CD4-positive, alpha-beta T cell (primary cell): ENCODE measurements at places on chromosomes 4 and X.
A peak's percentile ranks its signal among the peaks of the same experiment; 100 is the strongest.

- no peak for DNase-seq
These were observed 74.9 kb upstream of the MAOA start for GRCh38 chrX:43581167-43581566.

DNA sequence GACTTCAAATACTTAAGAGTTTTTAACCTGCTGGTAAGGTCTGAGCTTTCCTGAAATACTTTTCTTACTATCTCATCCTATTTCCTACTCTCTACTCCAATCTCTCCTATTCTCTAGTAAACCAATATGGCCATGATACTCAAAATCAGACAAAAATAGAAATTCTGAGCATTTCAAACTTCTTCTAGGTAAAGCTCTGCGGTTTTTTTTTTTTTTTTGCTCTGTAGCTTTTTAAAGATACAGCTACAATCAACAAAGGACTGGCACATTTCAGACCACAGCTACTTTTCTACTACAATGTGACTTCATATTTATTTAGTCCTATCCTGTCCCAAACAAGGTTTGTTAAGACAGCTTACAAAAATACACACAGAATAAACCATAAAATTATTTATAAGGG, 31.1 kb downstream of the MAML3 start:
- DNase-seq: no peak

- DNase-seq: no peak
These were observed 344.7 kb upstream of the PABPC4L start for GRCh38 chr4:134546279-134546678.

DNA sequence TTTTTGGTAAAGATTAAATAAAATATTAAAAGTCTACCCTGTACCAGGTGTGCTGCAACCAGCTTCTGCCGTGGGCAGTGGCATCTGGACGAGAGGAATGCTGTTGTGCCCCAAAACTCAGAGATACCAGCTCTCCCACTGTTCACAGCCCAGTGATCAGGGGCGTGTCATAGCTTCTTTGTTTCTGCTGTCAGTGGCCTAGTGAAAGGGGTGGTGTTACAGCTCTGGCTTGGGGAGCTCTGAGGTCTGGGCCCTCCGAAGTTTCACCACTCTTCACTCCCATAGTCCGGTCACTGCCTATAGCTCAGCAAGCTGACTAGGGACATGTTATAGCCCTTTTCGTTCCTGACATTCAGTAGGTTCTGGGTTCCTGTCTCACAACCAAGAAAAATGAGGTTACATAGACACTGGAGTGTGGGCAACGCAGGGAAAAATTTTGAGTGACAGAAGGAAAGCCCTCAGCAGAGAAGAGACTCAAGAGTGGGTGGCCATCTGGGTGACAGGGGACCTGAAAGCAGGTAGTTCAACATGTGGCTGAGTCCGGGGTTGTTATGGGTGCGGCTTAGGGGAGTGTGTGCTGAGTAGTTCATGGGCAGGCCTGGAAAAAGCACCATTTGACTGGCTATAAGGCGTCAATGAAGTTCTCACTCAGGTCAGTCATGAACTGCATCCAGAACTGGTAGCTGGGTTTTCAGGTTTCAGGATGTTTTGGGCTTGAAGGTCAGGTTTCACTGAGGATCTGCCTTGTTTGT, 1184.4 kb upstream of the PABPC4L start:
- no peak for DNase-seq

DNA sequence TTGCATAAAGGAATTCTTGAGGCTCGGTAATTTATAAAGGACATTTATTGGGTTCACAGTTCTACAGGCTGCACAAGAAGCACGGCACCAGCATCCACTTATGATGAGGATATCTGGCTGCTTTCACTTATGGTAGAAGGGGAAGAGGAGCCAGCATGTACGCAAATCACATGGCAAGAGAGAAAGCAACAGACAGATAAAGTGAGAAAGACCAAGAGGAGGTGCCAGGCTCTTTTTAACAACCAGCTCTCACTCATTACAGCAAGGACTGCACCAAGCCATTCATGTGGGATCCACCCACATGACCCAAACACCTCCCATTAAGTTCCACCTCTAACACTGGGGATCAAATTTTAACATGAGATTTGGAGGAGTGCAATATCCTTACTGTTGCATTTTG, 1198.2 kb downstream of the ADGRL3 start:
- DNase-seq: no peak

GRCh38 chr4:3483471-3483921, 20.4 kb downstream of the DOK7 start:
- no peak for DNase-seq

GRCh38 chr4:130185123-130185522, 1089.2 kb downstream of the C4orf33 start:
- DNase-seq: no peak

GRCh38 chr4:98261405-98262291, 464 bp downstream of the RAP1GDS1 start:
- DNase-seq: peak; percentile 46

GRCh38 chrX:31893525-31893924, 821.7 kb upstream of the FTHL17 start:
- no peak for DNase-seq

DNA sequence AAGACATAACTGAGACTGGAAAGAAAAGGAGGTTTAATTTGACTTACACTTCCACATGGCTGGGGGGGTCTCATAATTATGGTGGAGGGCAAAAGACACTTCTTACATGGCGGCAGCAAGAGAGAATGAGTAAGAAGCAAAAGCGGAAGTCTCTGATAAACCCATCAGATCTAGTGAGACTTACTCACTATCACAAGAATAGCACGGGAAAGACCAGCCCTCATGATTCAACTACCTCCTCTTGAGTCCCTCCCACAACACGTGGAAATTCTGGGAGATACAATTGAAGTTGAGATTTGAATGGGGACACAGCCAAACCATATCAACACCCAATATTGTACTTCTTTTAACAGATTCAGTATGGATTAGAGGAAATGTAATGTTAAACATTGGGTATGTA, 646.6 kb downstream of the ANKRD50 start:
- DNase-seq: no peak

DNA sequence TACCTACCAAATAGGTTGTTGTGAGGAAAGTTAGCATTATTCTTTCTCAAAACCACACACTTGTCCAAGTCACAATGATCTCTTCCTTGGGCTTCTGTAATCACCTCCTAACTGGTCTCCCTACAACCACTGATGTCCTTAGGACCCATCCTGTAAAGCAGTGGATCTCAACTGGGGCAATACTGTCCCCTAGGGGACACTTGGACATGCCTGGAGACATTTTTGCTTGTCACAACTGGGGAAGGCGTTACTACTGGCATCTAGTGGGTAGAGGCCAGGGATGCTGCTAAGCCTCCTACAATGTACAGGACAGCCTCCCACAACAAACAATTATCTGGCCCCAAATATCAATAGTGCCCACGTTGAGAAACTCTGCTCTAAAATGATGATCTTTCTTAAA, 118.7 kb upstream of the AP1S2 start:
- no peak for DNase-seq

GRCh38 chr4:8911316-8912088, 39.9 kb upstream of the HMX1 start:
- DNase-seq: no peak

DNA sequence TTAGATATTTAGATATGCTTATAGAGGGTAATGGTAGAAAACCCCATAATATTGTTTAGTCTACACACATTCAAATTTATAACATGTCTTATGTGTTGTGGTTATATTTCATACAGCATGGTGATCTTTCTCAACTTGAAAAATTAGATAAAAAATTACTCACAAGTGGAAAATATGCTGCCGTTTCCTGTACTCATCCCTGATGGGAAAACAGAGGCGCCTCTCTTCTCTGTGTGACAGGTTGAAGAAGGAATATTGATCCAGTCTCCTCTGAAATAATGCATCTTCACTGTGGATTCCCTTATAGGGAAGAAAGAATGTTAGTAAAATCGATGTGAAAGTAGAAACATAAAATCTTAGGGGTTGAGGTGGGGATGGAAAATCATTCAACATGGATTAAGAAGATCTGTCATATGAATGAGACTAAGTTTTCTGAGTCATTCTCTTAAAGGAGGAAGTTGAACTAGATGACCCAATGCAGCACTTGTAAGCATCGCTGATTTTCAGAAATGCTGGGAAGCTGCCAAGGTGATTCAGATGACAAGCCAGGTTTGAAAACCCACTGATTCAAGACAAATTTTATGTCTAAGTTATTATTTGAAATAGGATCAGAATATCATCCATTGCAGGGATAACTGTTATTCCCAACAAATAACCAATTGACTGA, 70.7 kb downstream of the ANKRD50 start:
- no peak for DNase-seq

DNA sequence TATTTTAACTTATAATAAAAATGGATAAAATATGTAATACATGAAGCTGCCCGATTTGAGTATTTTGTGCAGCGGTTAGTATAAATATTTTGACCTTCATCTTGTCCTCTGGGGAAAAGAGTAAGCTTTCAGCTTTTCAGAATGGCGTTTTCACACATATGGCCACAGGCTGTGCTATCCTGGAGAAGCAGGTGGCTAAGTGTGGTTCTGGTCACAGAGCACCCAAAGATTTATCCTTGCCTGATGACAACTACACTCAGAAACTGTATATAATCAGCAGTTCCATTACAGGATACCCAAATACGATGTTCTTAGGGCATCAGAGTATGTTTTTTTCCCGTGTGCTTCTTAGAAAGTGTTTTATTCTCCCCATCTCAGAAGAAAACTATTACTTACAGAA, 42.3 kb upstream of the ANK2 start:
- DNase-seq: no peak

- DNase-seq: no peak
These were observed 662 bp downstream of the SLAIN2 start for GRCh38 chr4:48341776-48342605.

GRCh38 chr4:102560115-102560514, 59.0 kb downstream of the NFKB1 start:
- no peak for DNase-seq

DNA sequence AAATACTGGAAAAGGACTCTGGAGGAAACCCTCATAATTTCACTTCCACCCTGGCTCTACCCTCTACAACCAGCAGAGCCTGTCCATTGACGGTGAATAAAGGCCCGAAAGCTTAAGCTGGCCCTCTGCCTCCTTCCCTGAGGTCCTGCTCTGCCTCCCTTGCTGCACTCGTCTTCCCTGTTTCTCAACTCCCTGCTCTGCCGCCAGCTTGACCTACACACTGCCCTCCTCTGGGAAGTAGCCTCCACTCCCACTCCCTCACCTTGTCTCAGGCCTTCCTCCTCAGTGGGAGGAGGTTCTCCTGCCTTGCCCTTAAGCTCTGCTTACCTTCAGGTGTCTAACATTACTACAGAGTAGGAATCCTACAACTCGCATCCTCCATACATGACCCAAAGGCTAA, 608.6 kb upstream of the NR3C2 start:
- DNase-seq: no peak

DNA sequence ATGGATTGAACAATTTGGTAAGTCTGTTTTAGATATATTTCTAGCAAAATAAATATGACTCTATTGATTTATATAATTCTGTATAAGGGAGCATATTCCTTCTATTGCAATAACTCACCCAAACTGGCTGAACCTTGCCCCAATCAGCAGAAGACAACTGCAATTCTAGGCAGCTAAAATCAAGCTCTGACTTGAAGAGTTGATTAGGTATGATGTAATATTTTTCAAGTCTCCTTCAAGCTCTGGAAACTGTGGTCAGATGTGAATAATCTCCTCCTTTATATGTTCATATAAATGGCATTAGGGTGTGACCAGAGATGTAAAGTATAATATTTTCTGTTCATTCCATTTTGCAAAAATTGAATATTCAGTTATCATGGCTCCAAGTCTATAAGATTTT, 8.2 kb downstream of the RASSF6 start:
- no peak for DNase-seq

DNA sequence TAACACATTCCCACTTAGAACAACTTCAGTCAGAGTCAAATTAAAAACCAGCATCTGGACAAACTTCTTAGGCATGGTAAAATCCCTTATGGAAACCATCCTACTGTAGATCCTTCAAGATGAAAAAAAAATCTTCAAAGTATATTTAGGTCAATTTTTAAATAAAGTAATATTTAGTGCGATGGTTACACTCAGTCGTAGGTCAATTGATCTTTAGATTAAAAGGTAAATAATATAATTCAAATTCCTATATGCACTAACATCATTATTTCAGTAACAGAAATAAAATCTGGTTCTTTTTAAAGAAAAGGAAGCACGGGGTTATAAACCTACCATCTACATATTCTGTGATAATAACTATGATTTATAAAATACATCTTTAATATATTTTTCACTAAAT, at the start of gene UGT2A2:
TSS of gene UGT2A2 (minus strand) at position 101 of the 400 bp plus-strand sequence. CDS start at position 99, 2 bp downstream.
- no peak for DNase-seq

- DNase-seq: no peak
These were observed 69.5 kb upstream of the GABRA3 start for GRCh38 chrX:152520653-152521052.

DNA sequence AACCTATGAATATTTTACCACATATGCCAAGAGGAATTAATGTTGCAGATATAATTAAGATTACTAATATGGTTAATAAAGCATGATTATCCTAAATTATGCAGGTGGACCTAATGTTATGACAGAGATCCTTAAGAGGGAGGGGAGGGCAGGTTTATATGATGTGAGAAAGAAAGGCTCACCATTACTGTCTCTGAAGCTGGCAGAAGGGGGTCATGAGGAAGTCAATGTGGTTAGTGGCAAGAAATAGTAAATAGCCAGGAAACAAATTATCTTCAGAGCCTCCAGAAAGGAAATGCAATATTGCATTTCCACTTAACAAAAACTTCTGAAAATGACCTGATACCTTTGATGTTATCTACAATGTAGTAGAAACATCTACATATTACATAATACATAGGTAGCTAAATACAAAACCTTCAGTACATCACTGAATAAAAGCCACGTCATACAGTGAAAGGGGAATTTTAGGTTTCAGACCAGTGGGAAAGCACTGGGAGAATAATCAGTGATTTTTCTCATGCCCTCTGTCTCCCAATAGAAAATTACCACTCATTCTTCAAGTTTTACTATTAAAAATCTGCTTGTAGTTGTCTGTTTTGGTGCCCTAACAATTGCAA, 609.2 kb downstream of the SPOCK3 start:
- DNase-seq: no peak

DNA sequence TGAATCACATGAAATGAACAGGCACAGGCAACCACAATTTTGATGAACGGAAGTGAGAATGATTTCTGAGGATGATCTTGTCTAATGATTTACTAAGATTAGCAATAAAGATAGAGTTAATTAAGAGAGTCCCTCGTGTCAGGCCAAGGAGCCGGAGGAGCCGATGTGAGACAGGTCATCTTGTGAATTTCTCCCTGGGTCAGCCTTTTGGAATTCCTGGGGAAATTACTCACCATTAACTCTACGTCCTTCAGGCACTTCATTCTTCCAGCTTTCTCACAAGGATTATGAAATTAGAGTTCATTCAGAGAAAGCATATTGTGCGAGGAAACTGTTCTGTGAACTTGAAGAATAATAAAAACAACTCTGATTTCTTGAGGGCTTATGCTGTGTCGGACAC, 86.7 kb downstream of the PSAPL1 start:
- no peak for DNase-seq

DNA sequence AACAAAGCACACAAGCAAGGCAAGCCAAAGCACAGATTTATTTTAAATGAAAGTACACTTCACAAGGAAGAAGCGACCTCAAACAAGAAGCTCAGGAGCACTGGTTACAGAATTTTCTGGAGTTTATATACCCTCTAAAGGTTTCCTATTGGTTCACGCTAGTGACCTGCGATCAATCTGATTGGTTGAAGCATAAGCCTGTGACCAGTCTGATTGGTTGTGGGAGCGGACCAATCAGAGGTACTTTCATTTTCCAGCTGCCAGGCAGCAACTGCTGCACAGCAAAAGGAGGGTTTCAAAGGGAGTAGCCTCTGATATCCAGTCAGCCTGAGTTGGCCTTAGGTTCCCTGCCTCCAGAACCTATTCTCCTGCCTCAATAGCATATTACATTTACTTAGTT, 4.6 kb upstream of the AREG start:
- DNase-seq: no peak

GRCh38 chr4:94459462-94460161, 7.9 kb downstream of the PDLIM5 start:
- no peak for DNase-seq
